ENCODE measurements at places on chromosomes 1 and 21. TPM values are rescaled to one million over a fixed set of nuclear protein-coding genes. Genes with fewer than 3 reads are reported as not detected.

SPRR1B gene
- 86.5 TPM for total RNA-seq

PSMG1 gene
- total RNA-seq, result 38.9 TPM

FCER1G gene
- not detected for total RNA-seq

KCNH1 gene
- total RNA-seq, result not detected

CFAP107 gene
- not detected for total RNA-seq

SMCP gene
- not detected for total RNA-seq

PBX1 gene
- total RNA-seq, result 18.7 TPM

CCDC181 gene
- total RNA-seq, result 0.14 TPM

TRIM46 gene
- 1.3 TPM for total RNA-seq

FCGR1A gene
- total RNA-seq, result not detected

S100A9 gene
- 1,477 TPM for total RNA-seq

CLDN8 gene
- 0.14 TPM for total RNA-seq

ERICH3 gene
- total RNA-seq, result not detected

OR2L13 gene
- not detected for total RNA-seq

PDPN gene
- total RNA-seq, result 3.1 TPM

KRTAP15-1 gene
- not detected for total RNA-seq

INKA2 gene
- 4.2 TPM for total RNA-seq

PIK3C2B gene
- 11.0 TPM for total RNA-seq

TRAF3IP3 gene
- total RNA-seq, result not detected

SH3BGR gene
- 4.6 TPM for total RNA-seq

SVBP gene
- 19.8 TPM for total RNA-seq

CFHR4 gene
- not detected for total RNA-seq

OR6Y1 gene
- not detected for total RNA-seq

FMO2 gene
- 0.07 TPM for total RNA-seq

ETV3L gene
- total RNA-seq, result not detected

FAM72D gene
- not detected for total RNA-seq

SIK1 gene
- total RNA-seq, result 11.6 TPM

MINDY1 gene
- total RNA-seq, result 10.3 TPM

VCAM1 gene
- total RNA-seq, result not detected

NID1 gene
- total RNA-seq, result 3.1 TPM

LCE1E gene
- not detected for total RNA-seq

DMBX1 gene
- not detected for total RNA-seq

FRRS1 gene
- 23.9 TPM for total RNA-seq

CD52 gene
- not detected for total RNA-seq

LCE1A gene
- not detected for total RNA-seq

ACTN2 gene
- not detected for total RNA-seq

ATP6V0B gene
- 311 TPM for total RNA-seq

LMOD1 gene
- not detected for total RNA-seq

Data from nasal cavity respiratory epithelium epithelial cell of viscerocranial mucosa (primary cell).